ENCODE measurements at places on chromosomes 5 and 9. TPM values are rescaled to one million over a fixed set of nuclear protein-coding genes. Genes with fewer than 3 reads are reported as not detected.

Gene IFNK
- total RNA-seq = not detected

Gene C5orf52
- not detected for total RNA-seq

Gene PCDHB5
- total RNA-seq = 0.90 TPM

Gene KCNMB1
- total RNA-seq = not detected

Gene SPINK9
- not detected for total RNA-seq

Gene FOXD4
- total RNA-seq = 1.2 TPM

Gene SMIM33
- total RNA-seq = not detected

Gene FIBCD1
- 11.6 TPM for total RNA-seq

Gene ARL14EPL
- 0.17 TPM for total RNA-seq

Gene ZFAND5
- 93.4 TPM for total RNA-seq

Gene FGF1
- total RNA-seq = 4.0 TPM

Gene ADAMTS12
- total RNA-seq = 0.10 TPM

Gene FOXD4L4
- 0.14 TPM for total RNA-seq

Gene HTR1A
- not detected for total RNA-seq

Gene PDLIM4
- total RNA-seq = not detected

Gene STPG3
- not detected for total RNA-seq

Gene FOXD4L6
- 0.13 TPM for total RNA-seq

Gene GFM2
- 44.5 TPM for total RNA-seq

Gene AGXT2
- not detected for total RNA-seq

Gene ADGRV1
- 0.43 TPM for total RNA-seq

Gene CCDC187
- total RNA-seq = 0.02 TPM

Gene KLHL3
- 0.47 TPM for total RNA-seq

Gene FAM221B
- not detected for total RNA-seq

Gene DENND4C
- 19.5 TPM for total RNA-seq

Gene PPIP5K2
- 40.7 TPM for total RNA-seq

Gene SHISAL2B
- not detected for total RNA-seq

Gene CDX1
- not detected for total RNA-seq

Gene OR2V2
- total RNA-seq = not detected

Gene CLIC3
- 1.7 TPM for total RNA-seq

Gene TTC16
- not detected for total RNA-seq
